Forelimb muscle (tissue), 1 donor: ENCODE measurements at places on chromosomes 7 and 10. TPM values are rescaled to one million over a fixed set of nuclear protein-coding genes. Genes with fewer than 3 reads are reported as not detected.
A peak's percentile ranks its signal among the peaks of the same experiment; 100 is the strongest.

Gene TLX1
- polyA plus RNA-seq, result not detected

DNA sequence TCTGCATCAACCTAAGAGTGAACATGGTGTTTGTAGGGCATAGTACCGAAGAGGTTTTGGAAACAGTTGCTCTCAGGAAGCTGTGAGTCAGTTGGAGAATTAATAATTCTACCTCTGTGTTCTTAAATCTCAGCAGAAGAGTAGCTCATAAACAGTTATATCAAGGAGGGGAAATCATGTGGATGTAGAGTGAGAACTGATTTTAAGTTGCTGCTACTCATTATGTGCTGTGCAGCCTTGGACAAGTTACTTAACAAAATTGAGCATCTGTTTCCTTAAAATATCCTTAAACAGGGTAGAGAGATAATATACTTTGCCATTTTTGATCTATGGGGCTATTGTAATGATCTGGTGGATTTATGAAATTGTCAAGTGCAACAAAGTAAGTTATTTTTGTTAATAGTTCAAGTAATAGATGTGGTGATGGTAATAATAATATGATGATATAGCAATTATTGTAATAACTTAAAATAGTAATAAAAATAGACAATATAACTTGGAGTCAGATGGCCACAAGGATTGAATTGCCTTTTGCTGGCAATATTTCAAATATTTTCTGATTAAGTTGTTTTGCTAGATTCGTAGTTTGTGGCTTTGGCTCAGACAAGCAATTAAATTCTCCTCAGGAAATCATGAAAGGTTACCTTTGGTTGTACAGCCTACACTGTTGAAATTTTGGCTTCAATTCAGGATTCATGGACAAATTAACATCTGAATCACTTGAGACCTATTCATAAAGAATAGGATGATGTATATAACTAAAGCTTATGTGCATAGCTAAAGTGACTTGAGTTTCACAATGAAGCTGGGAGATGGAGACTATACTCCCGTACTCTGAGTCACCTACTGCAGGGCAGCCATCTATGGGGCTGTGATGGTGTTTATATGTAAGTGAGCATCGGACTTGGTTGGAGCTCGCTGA is 228.5 kb downstream of the CDK14 start:
- no peak for DNase-seq

DNA sequence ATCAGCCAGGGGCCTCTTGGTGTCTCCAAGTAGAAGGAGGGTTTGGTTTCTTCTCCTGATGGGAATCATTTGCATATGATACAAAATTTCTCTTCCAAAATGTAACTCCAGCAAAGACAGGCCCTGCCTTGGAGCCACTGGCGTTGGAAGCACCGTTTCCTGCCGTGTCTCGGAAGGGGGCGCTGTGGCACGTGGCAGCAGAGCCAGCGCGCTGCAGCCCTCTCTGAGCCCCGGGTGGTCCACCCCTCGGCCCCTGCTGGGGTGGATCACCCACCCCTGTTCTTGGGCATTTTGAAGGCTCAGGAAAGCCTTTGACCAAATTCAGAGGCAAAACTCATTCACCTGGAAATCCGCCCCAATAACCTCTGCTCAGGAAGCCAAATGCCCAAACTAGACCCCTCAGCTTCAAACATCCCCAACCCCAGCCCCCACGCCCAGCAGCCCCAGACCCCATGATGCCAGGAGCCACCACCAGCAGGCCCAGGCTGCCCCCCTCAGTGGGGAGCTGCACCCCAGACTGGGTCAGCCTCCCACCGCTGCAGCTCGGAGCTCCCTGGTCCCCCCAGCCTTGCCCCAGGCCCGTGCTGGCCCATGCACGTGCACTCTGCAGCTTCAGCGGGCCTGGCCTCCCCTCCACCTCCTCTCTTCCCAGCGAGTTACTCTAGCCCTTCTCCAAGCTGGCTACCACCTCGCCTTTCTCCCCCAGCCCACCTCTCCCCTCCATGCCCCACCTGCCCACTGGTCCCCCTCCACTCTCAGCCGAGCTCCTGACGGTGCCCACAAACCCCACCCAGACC is 29.5 kb upstream of the ELFN1 start:
- no peak for DNase-seq

GRCh38 chr10:6163364-6164270 is 39.1 kb upstream of the PFKFB3 start:
- DNase-seq, result peak; percentile 82

Gene IFIT2
- polyA plus RNA-seq, result 5.5 TPM

DNA sequence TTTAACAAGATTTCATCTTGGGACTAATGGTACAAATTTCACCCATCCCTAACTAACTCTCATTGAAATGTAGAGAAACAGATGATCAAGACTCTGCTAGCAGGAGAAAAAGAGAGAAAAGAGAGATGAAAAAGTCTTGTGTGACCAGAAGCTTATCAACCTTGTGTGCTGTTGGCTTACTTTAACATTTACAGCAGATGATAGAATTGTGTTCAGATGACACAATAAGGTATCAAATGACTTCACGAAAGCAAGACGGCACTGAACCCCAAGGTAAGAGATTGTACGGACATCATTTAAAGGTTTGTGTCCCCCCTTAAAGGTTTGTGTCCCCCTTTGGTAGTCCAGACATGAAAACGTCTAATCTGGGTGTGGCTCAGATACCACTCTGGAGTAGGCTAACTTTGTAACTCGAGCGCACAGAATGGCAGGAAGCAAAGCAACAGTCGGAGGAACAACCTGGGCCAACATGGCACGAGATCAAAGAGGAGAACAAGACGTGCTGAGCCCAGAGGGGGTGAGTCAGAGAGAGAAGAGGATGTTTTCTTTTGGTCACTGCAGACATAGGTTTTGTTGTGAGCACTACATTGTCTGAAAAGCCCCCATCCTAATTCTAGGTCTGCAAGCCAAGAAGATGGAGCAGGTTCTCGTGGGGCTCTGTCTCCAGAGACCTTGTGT is 10.4 kb upstream of the LMBR1 start:
- no peak for DNase-seq
